Stimulated activated CD4-positive, alpha-beta T cell treated with anti-CD3 and anti-CD28 coated beads, Interleukin-15, amount 100 ng/mL, for 48 hours (primary cell): ENCODE measurements at places on chromosomes 2 and 18.

- DNase-seq: no peak
Measured at GRCh38 chr2:3523551-3524041, 4.3 kb upstream of the ADI1 start.

DNA sequence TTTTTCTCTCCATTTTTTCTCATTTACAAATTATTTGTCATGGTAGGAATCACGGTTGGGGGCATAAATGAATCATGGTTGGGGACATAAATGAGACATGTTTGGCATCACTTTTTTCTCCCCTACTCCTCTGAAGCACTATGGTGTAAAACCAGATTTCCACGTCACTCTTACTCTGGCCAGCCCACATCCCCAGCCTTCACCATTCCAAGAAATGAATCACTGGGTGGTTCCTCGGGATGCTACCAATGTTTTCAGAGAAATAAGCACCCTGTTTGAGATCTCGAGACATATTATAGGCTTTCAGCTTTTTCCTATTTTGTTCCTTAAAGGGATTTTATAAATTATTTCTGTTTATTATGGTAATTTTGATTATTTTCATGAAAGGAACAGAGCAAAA, 155.0 kb upstream of the SLC8A1 start:
- DNase-seq: no peak

DNA sequence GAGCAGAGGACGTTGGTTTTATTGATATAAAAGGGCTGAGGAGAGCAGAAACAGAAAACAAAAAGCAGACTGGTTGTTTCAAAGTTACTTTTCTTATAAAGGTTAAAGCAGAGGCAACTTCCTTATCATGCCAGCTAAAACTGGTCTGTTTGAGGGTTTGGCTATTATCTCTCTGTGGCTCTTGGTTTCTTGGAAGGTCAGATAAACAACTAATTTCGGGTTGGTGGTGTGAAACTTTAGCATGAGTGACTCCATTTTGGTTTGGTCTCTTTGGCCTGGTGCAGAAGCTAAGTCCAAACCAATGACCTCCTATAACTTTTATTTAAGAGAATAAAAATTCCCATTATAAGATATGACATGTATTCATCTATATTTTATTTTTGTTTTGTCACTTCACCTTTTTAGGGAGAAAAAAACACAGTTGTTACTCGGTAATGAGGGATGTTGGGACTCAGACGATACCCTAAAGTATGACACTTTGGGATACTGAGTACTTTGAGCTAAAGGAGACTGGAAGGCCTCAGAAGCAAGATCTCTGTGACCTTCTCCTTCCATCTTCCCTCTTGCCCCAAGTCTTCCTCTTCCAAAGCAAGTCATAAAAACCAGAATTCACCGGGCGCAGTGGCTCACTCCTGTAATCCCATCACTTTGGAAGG, 23.3 kb downstream of the TNFAIP6 start:
- DNase-seq: no peak

GRCh38 chr18:3753106-3753505, 303.1 kb downstream of the TGIF1 start:
- DNase-seq: no peak

DNA sequence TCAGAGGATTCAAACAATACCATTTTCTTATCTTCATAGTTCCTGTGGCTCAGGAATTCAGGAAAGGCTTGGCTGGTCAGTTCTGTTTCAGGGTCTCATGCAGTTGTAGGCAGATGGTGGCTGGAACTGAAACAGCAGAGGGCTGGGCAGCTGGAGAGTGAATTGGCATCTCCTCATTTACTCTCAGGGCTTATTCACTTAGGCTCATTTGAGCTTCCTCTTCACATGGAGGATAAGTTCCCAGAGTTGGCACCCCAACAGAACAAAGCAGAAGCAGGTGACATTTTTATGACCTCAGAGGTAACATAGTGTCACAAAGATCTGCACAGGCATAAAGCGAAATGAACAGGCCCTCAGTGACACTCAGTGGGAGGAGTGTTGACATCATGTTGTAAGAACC, 66.1 kb downstream of the RBBP8 start:
- DNase-seq: no peak

GRCh38 chr2:178718988-178719387, 88.2 kb downstream of the TTN start:
- DNase-seq: no peak

- no peak for DNase-seq
Measured at GRCh38 chr2:164896634-164897355, 55.2 kb upstream of the COBLL1 start.

DNA sequence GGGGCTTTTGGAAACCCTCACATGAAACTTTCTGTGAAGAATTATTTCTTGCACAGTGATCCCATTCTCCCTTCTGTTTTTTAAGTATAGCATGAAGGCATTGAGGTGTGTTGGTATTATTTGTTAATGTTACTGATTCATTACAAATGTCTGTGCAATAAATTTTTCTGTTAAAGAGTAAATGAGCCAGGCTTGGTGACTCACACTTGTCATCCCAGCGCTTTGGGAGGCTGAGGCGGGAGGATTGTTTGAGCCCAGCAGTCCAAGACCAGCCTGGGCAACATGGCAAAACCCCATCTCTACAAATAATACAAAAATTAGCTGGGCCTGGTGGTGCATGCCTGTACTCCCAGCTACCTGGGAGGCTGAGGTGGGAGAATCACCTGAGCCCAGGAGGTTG, 87.8 kb downstream of the KCTD18 start:
- DNase-seq: no peak

- DNase-seq: no peak
Measured at GRCh38 chr2:195363496-195363895, 293.5 kb upstream of the SLC39A10 start.

- DNase-seq: no peak
Measured at GRCh38 chr2:233233618-233234230, 17.7 kb upstream of the ATG16L1 start.

- peak; percentile 83 for DNase-seq
Measured at GRCh38 chr2:55282110-55282917, 13.3 kb upstream of the MTIF2 start.

DNA sequence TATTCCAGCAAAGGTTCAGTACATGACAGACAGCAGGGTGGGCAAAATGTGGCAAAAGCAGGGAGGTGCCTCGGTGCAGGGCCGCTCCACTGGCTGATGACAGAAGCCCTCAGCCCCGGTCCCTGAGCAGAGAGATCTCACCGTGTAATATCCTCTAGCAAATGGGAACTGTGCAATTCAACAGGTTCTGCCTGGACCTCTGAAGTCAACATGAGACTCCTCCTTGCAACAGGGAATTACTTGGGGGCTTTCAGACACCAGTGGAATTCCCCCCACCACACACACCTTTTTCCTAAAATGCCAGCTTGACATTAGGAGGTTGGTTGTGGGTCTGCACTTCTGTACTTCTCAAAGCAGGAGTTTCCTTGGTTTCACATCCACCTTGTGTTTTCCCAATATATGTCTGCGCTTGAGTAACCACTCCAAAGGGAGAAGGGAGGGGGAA, 50.8 kb downstream of the SPRED2 start:
- DNase-seq: no peak

DNA sequence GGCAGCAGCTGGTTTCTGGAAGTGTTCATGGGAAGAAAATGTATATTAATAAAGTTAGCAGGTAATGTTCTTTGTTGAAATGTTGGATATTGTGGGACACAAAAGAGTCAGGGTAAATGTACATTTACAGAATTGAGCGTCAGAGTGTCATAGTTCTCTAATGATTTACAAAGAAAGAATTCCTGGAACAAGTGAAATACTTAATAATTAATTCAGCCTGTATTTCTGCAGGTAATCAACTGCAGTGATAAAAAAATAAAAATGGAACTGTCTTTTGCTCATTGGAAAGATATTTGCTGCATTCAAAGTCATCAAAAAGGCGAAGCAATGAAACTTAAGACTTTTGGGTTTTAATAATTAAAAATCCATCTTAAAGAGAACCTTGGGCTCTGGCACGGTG, 27.4 kb upstream of the PTH2R start:
- no peak for DNase-seq

DNA sequence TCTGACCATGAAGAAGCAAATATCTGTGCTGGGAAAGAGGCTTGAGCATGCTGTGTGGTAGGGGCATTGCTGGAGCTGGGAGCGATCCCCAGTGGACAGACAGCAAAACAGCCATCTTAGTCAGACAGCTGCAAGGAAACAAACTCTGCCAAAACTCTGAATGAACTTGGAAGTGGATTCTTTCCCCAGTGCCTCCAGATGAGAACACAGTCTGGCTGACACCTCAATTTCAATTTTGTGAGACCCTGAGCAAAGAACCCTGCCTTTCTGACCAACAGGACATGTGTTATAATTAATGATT, 23.2 kb upstream of the FAP start:
- DNase-seq: no peak

GRCh38 chr2:127701651-127702394, 526 bp downstream of the SFT2D3 start:
- DNase-seq: peak; percentile 67

- DNase-seq: no peak
Measured at GRCh38 chr2:105999211-105999989, 194.7 kb downstream of the UXS1 start.

DNA sequence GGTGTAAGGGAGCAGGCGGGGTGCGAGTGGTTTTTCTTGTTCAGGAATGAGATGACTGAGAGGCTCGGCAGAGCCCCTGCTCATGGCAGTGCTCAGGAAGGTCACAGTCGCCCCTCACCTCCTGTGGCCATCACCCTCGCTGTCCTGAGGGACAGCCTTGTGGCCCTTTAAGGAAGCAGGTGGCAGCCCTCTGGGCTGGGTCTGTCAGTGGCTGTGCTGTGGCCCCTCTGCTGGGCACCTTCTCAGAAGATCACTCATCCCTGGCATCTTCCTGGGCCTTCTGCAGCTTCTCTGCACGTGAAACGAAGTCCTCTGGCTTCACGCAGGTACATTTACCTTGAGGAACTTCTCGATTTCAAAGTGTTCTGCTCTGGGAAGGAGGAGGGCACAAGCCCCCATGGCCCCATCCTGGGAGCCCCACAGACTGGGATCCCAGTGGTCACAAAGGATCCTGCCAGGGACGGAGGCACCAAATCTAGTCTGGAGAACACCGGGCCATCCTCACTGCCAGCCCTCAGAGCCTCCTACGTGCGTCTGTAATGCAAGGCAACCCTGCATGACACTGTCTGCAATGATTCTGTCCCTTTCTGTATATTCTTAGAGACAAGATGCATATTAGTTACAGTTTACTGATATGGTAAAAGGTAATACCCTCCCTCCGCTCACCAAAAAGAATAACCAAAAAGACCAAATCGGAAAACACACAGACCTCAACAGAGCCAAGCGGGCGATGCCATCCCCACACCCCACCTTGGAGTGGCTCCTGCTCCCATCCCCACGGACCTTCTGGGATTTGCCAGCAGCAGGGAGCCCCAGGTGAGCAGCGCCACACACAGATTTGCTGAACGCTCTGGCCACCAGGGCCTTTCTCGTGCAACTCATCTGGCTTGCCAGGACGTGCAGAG, 25.9 kb upstream of the FAHD2A start:
- no peak for DNase-seq

DNA sequence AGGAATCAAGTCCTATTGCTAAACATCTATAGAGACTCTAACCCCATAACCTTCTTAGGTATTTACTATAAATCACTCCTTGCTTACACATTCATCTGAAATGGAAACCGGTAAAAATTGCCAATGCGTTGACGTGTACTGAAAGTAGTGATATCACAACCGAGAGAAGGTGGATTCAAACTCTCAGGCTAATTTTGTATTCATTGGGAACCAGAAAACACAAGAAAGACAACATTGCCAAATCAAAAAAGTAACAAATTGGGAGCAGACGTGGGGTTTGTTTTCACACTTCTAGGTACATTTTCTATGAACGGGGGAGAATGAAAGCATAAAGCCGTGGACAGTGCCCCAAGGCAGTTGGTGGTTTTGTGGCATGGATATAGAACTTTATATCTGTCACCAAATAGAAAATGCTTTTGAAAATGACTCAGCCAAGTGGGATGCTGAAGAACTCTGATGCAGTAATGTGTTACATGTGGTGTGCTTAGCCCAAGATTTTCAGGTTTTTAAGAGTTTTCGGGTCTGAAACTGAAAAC, 155.1 kb upstream of the RASGRP3 start:
- peak; percentile 15 for DNase-seq

DNA sequence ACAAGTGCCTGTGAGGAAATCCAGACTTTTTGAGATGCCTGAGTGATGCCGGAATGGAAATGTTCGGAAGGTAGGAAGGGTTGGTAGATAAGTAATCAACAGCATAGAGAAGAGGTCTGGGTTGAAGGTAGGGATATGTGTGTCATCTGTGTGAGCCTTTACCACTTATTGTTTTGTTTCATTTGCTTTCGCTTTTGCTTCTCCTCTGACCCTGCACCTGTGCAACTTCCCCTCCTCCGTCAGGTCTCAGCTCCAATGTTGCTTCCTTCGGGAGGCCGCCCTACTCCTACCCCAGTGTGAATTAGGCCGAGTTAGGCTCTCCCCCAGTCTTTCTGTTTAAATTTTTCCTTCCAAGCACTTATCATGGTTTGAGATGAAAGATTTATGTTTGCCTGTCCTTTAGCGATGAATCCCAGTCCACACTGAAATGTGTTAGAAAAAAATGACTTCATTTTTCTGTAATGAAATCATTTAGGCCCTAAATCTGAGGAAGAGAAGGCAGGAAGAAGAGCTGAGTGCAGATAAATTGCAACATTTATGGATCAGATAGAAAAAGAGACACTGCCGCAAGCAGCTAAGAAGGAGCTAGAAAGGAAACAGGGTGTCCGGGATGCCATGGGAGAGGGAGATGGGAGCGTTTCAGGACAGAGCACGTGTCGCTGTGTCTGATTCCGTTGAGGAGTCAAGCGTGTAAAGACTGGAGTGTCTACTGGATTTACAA, 139.6 kb upstream of the PELI1 start:
- DNase-seq: no peak

DNA sequence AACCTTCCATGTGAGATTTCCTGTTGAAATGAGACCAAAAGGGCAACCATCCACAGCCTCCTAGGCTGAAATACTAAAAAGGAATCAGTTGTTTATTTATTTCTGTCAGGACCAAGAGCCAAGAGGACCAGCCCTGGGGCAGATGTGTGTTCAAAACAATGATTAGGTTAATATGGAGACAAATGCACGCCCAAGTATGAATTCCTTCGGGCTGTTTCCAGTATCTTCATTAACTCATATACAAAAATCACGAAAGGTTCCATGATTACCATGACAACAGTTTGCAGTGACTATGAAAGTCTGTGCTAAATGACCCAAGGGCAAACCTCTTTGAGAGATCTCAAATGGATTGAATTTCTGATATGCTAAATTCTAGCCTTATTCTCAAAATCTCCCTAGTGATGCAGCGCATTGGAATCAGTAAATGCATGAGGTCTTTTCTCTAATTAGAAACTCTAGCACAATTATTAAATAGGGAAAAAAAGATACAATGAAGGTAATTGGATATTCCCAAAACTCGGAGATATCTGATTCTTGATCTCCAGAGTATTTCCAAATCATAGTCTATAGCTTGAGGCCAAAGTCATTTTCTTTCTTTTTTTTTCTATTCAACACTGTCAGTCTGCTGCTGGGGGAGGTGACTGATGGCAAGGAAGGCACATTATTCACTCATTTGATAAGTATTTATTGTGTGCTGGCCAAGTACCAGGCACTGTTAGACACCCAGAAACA, 35.6 kb downstream of the VIT start:
- no peak for DNase-seq

DNA sequence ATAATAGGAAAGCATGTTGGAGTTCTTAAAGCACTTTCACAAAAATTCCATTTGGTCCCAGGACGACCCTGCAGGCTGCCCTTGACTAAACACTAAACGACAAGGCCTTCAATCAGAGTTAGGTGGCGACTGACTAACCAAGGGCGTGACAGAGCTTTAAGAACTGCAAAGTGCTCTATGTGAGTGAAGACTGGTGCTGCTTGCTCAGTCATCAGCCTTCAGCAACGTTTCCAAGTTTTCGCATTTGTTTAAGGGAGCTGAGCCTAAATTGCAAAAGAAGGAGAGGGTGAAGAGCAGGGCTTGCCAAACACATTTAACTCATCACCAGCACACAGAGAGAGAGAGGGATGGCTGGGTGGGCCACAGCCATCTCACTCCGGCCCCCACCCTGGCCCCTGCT, 204.7 kb upstream of the PID1 start:
- no peak for DNase-seq
